ENCODE measurements at places on chromosomes 4 and X.
A peak's percentile ranks its signal among the peaks of the same experiment; 100 is the strongest.

DNA sequence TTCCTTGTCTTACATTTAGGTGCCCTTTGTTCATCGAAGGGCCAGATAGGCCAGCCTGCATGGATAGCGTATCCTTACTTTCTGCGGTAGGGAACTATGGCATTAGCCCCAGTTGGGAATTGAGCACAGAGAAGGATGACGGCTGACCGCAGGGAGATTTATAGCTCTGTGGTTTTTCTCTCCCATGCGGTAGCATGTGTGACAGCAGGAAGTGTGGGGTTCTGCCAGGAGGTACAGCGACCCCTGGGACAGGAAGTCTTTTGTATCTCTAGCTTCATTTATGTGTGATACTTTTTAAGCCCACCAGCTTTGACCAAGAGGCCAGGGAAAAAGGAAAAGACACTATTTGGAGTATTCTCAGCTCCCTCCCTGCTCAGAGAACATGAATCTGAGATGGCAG, 33.1 kb downstream of the GAB3 start:
- no peak for DNase-seq

DNA sequence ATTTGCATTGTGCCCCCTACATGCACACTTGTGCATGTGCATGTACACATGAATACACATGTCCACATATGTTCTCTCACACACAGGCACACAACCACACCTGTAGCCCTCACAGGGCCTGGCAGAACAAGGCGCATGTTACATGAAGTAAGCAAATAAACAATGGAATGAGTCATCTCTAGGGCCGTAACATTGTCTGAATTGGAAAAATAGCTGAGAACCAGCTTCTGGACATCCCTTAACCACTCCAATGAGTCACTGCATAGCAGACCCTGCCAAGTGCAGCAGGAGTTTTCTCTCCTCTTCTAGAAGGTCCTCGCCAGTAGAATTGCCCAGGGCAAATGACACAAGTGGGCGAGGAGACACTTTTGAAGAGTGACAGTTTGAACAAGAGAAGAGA, 66.1 kb downstream of the MAGEA10 start:
- DNase-seq = no peak

GRCh38 chr4:110059556-110060191, 138.7 kb downstream of the ELOVL6 start:
- DNase-seq = no peak

GRCh38 chr4:138452826-138453225, 210.7 kb upstream of the SLC7A11 start:
- DNase-seq = no peak

GRCh38 chrX:110032534-110033147, 29.7 kb downstream of the TMEM164 start:
- DNase-seq = peak; percentile 55

DNA sequence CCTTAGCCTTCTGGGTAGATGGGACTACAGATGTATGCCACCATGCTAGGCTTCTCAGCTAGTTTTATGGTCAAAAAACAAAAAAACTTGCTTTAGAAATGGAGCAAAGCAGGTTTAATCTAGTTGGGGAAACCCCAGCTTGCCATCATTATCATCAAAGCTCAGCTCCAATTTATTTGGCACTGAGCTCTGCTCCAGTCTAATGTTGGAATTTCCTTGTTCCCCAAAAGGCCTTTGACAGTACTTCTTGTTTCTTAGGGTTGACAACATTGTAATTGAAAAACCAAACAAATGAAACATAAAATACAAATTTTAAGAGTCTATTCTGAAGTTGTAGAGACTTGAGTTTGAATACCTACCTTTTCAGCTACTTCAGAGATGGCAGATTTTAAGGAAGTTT, 48.0 kb downstream of the MRPL1 start:
- no peak for DNase-seq

All from NCI-H1436 (cell line).